ENCODE measurements at places on chromosomes 1 and 21.

- no peak for DNase-seq
Measured at GRCh38 chr1:230067419-230067870, 407 bp downstream of the GALNT2 start.

GRCh38 chr1:209858561-209859103, 30.9 kb downstream of the UTP25 start:
- no peak for DNase-seq

DNA sequence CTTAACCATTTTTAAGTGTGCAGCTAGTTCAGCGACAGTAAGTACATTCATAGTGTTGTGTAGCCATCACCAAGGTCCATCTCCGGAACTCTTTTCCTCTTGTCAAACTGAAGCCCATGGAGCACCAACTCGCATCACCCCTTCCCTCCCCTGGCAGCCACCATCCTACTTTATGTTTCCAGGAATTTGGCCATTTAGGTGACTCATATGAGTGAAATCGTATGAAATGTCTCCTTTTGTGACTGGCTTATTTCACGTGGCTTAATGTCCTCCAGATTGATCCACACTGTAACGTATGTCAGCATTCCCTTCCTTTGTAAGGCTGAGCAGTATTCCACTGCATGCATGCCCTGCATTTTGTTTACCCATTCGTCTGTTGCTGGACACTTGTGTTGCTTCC, 2.5 kb downstream of the COL6A2 start:
- DNase-seq: peak; percentile 55

- DNase-seq: no peak
Measured at GRCh38 chr1:80066060-80066459, 1059.5 kb upstream of the ADGRL4 start.

DNA sequence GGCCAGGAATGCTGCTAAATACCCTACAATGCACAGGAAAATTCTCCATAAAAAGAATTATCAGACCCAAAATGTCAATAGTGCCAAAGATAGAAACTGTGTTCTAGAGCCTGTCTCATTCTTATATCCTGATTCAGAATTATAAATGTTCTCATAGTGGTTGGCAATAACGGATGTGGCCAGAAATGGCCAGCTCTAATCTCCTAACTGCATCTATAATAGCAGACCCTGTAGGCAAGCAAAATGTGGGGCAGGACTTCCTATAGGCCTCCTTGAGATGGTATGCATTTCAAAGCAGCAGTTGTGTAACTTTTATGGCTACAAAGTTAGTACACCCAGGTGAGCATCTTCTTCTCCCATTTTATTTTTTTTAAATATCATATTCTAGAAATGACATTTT, 95.9 kb upstream of the SGIP1 start:
- DNase-seq: no peak

Measured in HFFc6 (cell line).